ENCODE measurements at places on chromosomes 5 and 9.
A peak's percentile ranks its signal among the peaks of the same experiment; 100 is the strongest.

DNA sequence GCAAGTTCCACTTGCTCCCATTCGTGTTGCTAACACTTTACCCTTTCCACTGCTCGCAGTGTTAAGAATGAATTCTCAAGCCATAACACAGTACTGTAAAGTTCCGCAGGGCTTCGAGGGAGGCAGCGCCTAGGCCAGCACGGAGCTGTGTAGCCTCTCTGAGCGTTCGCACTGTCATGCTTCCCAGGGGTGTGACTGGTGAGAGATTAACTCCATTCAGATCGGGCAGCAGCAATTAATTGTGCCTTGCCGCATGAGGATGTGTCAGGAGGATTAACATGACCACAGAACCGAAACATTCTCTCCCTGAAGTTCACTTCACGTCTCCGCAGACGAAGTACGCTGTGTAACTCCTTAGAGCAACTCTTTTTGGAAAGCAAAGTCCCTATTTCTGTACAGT, 23.2 kb downstream of the ZBTB34 start:
- no peak for DNase-seq

- no peak for DNase-seq
Measured at GRCh38 chr5:141199359-141200235, at the start of gene PCDHB11. PCDHB11 (plus strand) TSS chr5:141199627; CDS start chr5:141199775, 148 bp downstream.

GRCh38 chr5:149278451-149279210, 7.0 kb downstream of the AFAP1L1 start:
- no peak for DNase-seq

DNA sequence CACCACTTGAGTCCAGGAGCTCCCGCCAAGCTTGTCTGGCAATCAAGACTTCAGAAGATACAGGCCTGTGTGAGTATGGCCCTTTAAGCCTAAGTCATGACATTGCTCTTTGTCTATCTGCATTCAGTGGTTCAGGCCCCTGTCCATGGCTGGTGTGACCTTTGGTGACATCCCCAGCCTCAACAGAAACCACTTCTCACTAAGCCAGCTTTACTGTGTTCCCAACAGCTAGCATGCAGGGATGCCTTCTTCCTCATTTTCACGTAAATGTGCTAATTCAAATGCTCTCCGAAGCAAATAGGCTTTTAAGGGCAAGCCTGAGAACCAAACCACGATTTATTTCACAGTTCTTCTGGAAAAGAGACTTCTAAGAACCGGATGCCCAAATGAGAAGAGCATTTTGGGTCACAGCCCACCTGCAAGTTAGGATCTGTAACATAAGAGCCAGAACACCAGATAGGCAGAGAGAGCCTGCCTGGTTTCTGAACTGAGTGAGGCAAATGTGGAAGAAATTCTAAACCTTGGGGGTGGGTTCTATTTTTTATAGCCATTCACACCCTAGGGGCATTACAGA, 14.9 kb downstream of the CD180 start:
- DNase-seq, result no peak

DNA sequence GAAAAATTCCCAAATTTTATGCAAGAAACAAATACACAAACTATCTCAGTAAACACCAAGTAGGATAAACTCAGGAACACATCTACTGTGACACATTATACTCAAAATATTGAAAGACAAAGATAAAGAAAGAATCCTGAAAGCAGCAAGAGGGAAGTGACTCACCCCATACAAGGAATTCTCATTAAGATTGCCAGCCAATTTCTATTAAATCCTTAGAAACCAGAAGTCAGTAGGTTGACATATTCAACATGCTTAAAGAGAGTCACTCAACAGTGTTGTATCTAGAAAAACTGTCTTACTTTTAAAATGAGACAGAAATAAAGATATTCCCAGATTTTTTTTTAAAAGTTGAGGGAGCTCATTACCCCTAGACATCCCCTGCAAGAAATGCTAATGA, 15.5 kb downstream of the SPATA31E1 start:
- DNase-seq, result peak; percentile 23

- no peak for DNase-seq
Measured at GRCh38 chr9:134275375-134275774, 50.9 kb upstream of the RXRA start.

- no peak for DNase-seq
Measured at GRCh38 chr9:69081261-69081660, 45.7 kb downstream of the FXN start.

DNA sequence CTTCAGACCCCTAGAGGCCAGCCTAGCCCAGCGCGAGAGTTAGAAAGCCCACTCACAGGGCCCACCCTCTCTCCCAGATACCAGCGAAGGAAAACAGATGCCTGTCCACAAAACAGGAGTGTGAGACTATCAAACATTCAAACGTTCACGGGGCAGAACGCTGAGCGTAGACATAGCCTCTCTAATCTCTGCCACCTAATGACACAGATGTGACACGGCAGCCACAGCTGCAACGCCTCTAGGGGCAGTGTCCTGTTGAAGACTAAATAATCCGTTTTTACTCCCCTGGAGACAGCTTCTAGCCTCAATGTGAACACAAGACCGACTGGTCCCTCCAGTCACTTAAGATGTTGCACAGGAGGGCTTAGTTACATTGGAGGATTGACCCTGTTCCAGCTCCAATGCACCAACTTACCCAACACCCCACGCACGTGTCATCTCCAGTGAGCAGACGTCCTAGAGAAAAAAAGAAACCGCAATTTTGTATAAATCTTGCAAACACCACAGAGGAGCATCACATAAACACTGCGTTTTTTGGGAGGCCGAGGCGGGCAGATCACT, 14.3 kb downstream of the DIPK1B start:
- DNase-seq, result peak; percentile 29

- DNase-seq, result peak; percentile 60
Measured at GRCh38 chr5:34789021-34789531, 49.9 kb upstream of the TTC23L start.

- peak; percentile 27 for DNase-seq
Measured at GRCh38 chr5:163916376-163916775, 411.0 kb downstream of the MAT2B start.

GRCh38 chr9:79806086-79806485, 234.3 kb downstream of the TLE4 start:
- DNase-seq, result no peak

GRCh38 chr5:16411741-16412455, 53.7 kb downstream of the ZNF622 start:
- DNase-seq, result peak; percentile 45

- no peak for DNase-seq
Measured at GRCh38 chr5:102591650-102592049, 92.8 kb upstream of the SLCO6A1 start.

DNA sequence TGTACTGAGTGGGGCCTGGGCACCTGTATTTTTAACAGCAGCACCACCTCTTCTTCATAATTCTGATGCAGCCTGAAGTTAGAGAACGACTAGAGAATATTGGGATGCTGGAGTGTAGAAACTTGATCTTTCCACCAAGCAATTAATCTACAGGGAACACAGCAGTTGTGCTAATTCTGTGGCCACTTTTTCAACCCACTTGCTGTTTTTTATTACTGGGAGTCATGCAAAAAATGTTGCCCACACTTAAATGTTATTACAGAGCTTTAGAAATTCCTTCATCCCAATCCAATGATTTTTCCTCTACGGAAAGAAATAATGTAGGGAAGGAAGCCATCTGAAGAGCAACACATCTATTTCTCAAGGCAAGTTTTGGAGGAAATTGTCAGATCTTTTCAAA, 190.9 kb upstream of the TUT7 start:
- peak; percentile 84 for DNase-seq

- DNase-seq, result no peak
Measured at GRCh38 chr9:2248768-2249265, 233.7 kb downstream of the SMARCA2 start.

DNA sequence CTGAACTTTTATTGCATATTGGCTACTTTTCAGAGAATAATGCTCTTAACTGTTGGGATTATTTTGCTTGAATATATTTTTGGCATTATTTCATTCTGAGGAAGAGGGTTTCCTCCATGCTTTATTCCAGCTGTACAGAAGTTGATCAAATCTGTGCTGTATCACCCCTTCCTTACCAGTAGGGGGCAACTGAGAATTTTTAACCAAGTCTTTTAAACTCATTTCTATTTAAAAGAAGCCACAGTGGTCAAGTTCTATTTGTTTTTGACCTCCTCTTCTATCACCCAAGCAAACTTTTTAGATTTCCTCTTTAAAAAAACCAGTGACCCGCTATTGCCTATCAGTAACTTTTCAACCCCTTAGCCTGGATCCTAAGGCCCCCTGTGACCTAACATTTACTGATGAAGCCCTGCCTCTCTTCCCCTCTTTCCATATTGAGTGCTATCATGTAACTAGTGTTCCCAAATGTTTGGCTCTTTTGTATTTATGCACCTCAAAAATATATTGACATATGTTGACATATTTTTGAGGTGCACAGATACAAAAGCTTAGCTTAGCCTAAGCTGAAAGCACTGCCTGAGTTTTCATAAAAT, 80.6 kb downstream of the FBXO4 start:
- DNase-seq, result peak; percentile 16

- DNase-seq, result peak; percentile 24
Measured at GRCh38 chr9:75200892-75201470, 112.7 kb downstream of the OSTF1 start.

DNA sequence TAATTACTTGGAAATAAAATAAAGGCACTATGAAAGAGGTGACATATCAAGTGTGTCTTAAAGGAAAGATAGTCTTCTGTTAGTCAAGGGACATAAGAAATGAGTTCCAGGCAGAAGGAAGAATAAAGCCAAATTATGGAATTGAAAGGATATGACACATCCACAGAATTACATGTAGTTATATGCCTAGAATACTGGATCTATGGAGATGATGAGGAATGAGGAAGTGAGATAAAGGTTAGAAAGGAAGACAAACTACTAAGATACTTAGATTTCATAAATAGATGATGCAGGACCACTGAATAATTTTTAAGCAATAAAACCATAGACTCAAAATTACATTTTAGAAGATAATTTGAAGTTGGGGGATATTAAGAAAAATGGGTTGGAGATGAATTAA, 609.8 kb downstream of the PTPRD start:
- no peak for DNase-seq

DNA sequence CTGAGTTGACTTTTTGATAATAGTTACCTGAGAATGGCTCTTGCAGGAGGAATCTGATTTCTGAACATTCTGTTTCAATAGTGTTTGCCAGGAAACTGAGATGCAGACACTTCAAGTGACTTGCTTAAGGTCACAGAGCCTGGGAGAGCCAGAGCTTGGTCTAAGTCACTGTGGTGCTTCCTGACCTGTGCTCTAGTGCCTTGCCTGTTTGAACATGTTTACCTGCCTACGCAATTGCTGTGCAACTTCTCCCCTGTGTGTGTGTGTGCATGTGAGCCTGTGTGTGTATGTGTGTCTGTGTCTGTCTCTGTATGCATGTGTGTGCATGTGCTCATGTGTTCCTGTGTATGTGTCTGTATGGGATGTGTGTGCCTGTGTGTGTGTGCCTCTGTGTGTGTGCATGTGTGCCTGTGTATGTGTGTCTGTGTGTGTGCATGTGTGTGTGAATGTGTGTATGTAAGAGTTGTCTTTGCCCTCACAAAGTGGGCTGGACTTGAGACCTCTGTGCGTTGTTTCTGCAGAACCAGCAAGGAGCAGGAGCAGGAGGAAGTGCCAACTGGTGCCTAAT, 185.8 kb downstream of the GADD45G start:
- no peak for DNase-seq

- DNase-seq, result peak; percentile 88
Measured at GRCh38 chr5:17001428-17001827, 65.3 kb upstream of the MYO10 start.

- DNase-seq, result no peak
Measured at GRCh38 chr5:108562205-108562454, 180.2 kb upstream of the FBXL17 start.

GRCh38 chr5:33433303-33434240, 7.2 kb upstream of the TARS1 start:
- peak; percentile 43 for DNase-seq

GRCh38 chr9:115777610-115778009, 376.0 kb upstream of the PAPPA start:
- DNase-seq, result peak; percentile 48

DNA sequence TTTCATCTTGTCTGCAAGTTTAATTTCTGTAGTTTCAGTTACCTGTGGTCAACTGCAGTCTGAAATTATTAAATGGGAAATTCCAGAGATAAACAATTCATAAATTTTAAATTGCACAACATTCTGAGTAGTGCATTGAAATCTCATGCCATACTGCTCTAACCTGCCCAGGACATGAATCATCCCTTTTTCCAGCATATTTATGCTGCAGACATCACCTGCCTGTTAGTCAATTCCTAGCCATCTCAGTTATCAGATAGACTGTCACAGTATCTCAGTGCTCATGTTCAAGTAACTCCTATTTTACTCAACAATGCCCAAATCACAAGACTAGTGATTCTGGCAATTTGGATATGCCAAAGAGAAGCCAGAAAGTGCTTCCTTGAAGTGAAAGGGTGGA, 223.0 kb upstream of the GRIA1 start:
- no peak for DNase-seq

GRCh38 chr5:172187118-172188032, 649 bp downstream of the STK10 start:
- peak; percentile 74 for DNase-seq

DNA sequence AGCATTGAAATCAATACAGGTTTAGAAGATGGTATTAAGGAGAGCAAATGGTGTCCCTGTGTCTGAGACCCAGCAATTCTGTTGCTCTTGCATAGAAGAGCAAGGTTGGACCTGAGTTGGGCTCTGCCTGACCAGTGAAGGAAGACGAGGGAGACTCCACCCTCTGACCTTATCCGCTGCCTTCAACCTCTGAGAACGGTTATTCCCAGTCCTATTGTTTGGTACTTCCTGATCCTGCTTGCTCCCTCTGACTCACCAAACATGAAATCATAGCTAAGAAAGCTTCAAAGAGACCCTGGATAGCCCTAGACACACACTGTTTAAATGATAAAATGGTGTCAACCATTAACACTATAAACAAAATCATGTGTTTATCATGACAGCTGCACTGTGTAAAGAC, 218.5 kb downstream of the PLK2 start:
- DNase-seq, result no peak

DNA sequence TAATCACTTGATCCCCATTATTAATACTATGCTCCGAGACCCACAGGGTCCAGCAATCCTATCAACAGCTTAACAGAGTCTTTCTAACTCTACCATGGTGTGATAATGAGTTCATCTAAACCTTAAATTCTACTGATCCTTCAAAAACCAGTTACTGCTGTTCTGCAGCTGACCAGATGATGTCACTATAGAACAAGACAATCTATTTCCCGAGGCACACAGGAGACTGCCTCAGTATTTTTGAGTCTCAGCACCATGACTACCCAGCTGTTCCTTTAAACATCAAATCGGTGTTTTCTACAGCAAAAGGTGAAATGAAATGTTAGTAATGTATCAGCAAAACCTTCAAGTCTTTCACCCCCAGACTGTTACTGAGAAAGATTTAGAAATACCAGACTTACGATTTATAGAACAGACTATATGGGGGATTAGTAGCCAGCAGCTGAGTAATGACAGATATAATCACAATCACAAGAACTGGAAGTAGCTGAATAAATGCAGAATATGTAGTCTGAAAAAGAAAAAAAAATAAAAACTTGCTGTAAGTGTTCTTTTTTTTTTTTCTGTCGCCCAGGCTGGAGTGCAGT, 16.9 kb downstream of the DNAJC18 start:
- peak; percentile 70 for DNase-seq
